Large intestine (tissue), 12 donors: ENCODE measurements at places on chromosomes 5 and 9.

DNA sequence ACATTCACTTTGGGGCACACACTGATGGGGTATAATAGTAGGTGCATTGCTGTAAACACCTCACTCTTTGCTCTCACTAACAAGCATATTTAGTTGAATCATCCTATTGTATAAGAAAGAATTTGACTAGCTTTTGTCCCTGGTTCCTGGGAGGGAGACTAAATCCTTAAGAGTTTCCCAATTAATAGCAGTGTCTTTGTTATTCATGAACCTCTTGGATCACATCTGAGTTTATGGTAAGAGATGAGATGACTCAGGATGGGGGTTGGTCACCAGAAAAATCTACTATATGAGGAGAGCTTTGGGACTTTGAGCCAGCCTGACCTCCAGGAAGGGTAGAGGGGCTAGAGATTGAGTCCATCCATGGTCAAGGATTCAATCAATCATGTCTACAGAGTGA lies 56.8 kb downstream of the PUM3 start:
- no peak for DNase-seq

- DNase-seq, result no peak
These were observed 238.7 kb downstream of the MARCHF11 start for GRCh38 chr5:15940905-15941304.

DNA sequence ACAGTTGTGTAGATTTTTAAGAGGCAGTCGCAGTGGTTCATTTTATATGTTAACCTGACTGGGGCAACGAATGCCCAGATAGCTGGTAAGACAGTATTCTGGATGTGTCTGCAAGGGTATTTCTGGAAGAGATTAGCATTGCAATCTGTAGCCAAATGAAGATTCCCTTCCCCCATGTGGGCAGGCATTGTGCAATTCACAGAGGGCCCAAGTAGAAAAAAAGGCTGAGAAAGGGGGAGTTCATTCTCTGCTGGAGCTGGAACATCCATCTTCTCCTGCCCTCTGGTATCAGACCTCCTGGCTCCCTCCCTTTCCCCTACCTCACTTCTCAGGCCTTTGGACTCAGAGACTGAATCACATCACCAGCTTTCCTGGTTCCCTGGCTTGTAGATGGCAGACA lies 70.6 kb downstream of the TENT4A start:
- DNase-seq, result no peak

- no peak for DNase-seq
These were observed 75.5 kb upstream of the ELL2 start for GRCh38 chr5:96037128-96037527.

- no peak for DNase-seq
These were observed 950 bp upstream of the MSH3 start for GRCh38 chr5:80653502-80653901.

- no peak for DNase-seq
These were observed 56.5 kb downstream of the SIL1 start for GRCh38 chr5:139141446-139142204.

DNA sequence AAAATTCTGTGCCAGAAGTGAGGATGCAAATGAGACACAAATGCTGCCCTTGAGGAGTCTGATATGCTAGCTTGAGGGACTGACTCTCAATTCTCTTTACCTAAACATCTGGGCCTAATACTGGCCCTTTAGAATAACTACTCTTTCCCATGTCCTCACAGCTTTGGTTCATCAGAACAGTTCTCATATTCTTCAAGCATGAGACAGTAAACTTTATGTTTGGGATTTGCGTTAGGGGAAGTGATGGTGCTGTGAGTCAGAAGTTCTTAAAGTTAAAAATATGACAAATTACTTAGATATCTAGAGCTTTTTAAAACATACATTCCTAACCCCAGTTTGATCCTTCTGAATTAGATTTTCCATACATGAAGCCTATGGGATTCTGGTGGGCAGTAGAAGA lies 665.0 kb upstream of the RGMB start:
- no peak for DNase-seq

DNA sequence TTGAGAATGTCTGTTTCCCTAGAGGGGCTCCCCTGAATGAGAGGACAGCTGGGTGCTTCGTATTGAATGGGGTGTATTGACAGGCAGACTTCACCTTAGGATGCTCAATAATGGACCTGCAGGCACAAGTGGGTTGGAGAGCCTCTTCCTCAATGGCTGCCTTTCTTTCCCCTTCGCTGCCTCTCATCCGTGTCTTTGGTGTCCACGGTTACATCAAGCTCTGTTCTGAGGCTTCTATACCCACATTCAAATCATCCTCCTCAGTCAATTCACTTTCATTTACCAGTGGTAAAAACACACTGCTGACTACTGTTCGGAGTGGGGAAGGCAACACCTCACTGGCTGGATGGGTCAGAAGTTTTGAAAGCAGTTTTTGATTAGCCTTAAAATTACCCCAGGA lies 20.6 kb downstream of the LIX1 start:
- DNase-seq, result no peak

GRCh38 chr9:86321373-86321772 lies 32.8 kb downstream of the TUT7 start:
- no peak for DNase-seq

GRCh38 chr9:113588936-113589335 lies 125.4 kb downstream of the RGS3 start:
- DNase-seq, result no peak

GRCh38 chr9:107249131-107249533 lies 33.9 kb upstream of the RAD23B start:
- no peak for DNase-seq

GRCh38 chr9:97638666-97639065 lies 5.0 kb downstream of the NCBP1 start:
- DNase-seq, result no peak

GRCh38 chr5:34608859-34609648 lies 47.1 kb upstream of the RAI14 start:
- DNase-seq, result peak; percentile 61

- no peak for DNase-seq
These were observed 562.5 kb downstream of the CSNK1G3 start for GRCh38 chr5:124074500-124074899.
